A549 (cell line): ENCODE measurements at places on chromosomes 7 and 10.

DNA sequence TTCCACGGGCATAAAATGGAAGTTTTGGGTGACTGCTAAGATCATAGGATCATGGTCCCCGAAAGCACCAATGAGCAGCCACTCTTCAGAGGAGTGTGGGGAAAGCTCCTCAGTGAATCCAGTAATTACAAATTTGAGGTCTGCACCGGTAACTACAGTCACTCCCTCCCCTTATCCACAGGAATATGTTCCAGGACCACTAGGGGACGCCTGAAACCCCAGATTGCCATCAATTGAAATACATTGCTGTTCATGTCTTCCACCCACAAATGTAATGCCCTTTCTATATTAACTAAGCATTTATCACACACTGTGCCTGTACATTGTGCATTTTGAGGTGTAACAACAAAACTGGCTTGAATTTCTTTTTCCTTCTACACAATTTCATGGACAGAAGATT, 447.9 kb upstream of the PFKP start:
- peak; percentile 41 for DNase-seq

- no peak for DNase-seq
These were observed 9.3 kb downstream of the PLAC9 start for GRCh38 chr10:80141696-80142460.

DNA sequence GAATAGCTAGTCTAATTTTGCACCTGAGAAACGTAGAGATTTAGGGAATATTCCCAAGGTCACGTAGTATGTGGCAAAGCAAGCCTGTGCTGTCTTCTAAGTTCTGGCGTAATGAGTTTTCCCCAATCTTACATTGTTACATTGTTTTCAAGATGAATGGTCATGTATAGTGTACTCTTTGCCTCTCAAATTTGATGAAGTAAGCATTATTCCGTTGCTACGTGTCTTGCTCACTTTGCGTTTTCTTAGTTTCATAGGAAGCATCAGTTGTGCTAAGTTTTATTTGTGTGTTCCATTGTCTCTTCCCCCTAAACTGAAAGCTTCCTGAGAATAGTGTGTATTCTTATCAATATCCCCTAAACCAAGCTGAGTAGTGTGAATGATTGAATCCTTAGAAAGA, 637.6 kb upstream of the C7orf33 start:
- no peak for DNase-seq

DNA sequence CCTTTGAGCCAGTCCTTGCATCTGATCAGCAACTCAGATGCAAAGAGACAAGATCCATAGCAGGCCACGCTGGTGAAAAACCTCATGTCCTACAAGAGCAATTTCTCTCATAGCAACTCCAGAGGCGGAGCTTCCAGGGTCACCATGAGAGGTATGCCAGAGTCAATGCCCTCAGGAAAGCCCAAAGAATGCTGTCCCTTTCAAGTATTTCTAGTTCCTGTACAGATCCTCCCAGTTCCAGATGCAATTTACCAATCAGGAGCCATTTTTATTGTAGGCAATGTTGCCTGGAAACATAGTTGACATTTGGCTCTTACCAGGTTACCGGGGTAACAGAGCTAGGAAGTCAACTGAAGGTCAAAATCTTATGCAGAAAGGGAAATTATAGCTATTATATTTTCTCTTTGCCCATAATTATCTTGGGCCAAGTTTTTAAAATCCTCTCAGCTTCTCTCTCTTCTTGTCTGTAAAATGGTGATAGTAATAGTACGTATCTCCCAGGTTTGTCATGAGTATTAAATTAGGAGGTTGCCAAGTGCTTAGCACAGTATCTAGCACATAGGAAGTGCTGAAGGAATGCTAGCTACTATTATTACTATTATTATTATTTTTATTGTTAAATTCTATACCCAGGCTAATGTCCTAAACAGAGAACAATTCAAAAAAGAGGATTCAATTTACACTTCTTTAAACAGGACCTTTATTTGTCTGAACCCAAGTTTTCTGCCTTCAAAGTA, 46.3 kb upstream of the TM9SF3 start:
- DNase-seq: no peak

DNA sequence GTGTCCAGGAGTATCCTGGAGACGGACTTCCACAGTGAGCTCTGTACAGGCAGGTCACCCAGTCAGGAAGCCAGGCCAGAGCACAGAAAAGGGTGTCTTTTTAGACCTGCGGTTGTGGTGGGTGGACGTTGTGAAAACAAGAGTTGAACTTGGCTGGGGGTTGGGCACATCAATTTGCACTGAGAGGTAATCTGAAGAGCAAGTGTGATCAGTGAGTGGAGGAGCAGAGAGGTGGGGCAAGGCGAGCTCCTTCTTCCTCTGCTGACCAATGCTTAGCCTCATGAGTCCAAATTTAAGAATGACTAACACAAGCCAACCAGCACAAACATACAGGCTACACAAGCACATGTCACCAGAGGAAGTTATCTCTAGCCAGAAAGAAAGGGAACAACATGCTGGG, 310.8 kb downstream of the TCERG1L start:
- no peak for DNase-seq

DNA sequence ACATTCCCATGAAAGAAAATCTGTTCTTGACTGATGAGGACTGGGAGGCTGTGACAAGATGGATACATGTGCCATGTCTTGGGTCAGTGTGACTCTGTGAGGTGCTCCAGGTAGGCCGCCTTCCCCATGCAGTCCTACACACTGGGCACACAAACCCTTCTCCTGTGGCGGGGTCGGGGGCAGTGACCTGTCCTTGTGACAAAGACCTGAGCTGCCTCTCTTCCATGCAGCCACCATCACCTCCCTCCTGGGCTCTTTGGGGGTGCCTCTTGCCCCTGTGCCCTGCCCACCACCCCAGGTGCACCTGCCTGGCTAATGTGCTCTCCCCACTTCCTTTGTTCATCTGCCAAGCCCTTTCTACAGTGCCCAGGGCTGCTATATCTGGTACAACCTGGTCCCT, 35.7 kb upstream of the DMBT1 start:
- no peak for DNase-seq

GRCh38 chr7:122383934-122384333, 79.4 kb upstream of the FEZF1 start:
- DNase-seq: no peak

DNA sequence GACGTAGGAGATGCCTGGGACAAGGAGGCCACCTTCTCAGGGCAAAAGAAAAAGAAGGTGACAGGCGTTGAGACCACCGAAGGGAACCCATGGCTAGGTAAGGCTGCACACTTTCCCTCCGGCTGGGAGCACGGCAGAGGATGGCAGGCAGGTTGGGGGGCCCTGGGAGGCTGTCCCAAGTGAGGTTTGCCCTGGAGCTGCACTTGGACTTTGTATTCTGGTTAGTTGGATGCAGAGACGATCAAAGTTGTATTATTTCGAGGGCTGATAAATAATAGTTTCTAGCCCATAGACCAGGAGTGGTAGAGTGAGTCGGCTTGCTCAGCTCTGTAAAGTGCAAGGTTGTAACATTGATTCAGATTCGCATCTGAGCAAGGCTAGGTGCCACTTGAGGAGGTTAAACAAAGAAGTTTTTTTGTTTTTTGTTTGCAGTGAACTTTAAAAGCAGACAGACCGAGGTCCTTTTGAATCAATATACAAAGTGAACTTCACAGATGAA, 608 bp downstream of the ENTPD7 start:
- no peak for DNase-seq

DNA sequence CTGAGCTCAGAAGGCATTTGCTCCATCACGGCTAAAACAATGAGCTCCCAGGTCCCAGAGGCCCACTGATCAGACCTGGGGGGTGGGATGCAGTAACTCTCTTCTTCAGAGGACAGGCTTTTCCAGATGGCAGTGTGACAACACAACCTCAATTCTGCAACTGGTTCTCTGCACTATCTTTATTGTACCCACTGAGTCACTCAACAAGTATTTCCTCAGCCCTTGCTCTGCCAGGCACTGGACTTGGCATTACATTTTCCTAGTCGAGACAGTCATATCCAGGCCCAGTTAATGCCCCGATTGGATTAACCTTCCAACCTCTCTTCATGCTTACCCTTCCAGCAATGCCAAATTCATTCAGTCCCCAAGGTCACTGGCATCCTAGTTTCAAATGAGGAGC, 72.6 kb downstream of the JAZF1 start:
- DNase-seq: no peak

- DNase-seq: no peak
These were observed 21.2 kb downstream of the CAMK2G start for GRCh38 chr10:73853196-73853595.

GRCh38 chr7:157925383-157925875, 588.6 kb downstream of the DNAJB6 start:
- no peak for DNase-seq

GRCh38 chr7:90594751-90595317, 1.3 kb upstream of the CDK14 start:
- no peak for DNase-seq

GRCh38 chr10:4080225-4080805, 295.3 kb upstream of the KLF6 start:
- no peak for DNase-seq

- no peak for DNase-seq
These were observed 134.7 kb downstream of the DGKB start for GRCh38 chr7:14767716-14768425.

DNA sequence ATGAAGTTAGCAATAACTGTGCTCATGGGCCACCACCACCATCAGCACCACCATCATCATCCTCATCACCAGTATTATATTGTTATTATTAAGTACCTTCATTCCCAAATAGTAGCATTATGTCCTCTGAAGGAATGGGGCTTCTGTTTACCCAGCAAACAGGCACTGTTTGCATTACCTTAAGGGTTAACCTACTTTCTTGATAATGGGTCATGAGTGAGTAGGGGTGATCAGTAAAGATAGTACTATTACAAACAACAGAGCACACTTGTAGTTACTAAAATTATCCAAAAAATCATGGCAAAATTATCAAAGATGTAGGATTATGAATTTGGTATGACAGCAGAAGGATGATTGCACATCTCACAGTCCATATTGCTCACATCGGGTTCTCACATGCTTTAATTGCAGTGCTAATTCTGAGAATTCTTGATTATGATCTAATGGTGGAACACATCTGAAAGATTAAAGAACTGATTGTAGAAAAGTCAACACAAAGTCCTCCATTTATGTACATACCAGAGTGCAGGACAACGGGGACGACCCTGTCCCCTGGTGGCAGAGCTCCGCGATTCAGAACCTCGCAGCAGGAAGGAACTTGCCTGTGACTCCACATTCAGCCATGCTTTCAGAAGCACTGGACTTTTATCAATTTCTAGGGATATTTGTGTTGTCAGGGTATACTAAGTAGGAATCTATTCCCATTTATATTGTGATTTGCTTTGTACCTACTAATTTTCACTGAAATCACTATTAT, 31.0 kb downstream of the PDE1C start:
- DNase-seq: no peak

GRCh38 chr7:95980167-95980566, 207.8 kb downstream of the DYNC1I1 start:
- DNase-seq: no peak

DNA sequence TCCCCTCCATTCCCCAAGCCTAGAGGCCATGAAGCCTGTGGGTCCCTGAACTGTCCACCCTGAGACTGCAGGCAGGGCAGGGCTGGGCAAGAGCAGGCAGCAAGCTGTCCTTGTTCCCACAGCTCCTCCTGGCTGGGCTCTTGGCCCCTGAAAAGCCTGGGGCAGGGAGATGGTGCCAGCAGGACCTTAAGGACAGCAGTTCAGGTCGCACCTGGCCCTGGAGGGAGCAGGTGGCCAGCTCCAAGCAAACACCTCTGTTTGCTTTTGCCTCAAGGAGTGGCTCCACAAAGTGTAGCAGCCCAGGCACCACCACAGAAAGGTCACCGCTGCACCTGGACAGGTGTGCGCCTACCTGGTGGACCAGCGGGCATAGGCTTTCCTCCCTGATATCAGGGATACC, 5.2 kb downstream of the RET start:
- DNase-seq: no peak

GRCh38 chr7:131072505-131073091, 255.1 kb upstream of the MKLN1 start:
- peak; percentile 43 for DNase-seq

GRCh38 chr7:143992670-143993069, 7.5 kb upstream of the OR6B1 start:
- DNase-seq: no peak

DNA sequence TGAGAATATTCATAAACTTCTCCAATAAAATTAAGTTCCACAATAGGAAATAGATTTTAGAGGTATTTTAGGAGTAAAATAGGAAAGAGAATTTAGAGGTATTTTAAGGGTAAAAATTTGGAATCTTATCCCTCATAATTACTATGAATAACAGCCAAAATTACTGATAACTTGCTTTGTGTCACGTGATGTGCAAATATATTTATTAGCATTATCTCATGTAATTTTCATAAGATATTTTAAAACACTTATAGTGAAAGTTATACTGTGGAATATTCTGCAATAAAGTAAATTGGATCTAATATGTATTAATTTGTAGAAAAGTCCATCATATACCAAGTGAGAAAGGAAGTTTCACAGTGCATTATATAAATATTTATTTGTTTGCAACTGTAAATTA, 64.2 kb upstream of the VWDE start:
- DNase-seq: no peak

- DNase-seq: no peak
These were observed 55.1 kb upstream of the SEMA3A start for GRCh38 chr7:84249656-84250055.

DNA sequence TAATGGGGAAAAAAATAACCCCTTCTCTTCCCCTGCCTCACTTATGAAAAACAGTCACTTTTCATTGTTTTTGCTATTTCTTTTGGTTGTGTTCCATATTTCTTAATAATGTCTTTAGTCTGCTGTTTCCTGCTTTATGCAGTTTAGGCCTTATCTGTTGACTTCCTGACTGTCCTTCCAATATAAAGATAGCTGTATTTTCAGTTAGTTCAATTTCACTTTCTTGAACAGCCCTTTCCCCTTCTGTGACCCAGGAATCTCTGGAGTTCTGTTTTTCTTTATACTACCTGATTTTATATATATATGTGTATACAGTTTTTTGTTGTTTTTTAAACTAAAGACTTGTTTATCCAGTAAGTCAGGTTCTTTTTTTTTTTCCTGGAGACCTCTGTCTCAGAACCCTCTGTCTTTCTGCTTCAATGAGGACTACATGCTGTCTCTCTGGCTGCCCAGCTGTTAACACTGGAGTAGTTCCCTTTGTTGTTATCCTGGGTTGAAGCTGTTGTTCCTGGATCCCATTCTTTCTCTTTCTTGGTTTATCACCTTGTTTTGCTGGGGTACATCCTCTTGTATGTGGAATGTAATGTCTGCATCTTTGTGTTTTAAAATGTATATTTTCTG, 87.2 kb downstream of the GSDME start:
- no peak for DNase-seq

DNA sequence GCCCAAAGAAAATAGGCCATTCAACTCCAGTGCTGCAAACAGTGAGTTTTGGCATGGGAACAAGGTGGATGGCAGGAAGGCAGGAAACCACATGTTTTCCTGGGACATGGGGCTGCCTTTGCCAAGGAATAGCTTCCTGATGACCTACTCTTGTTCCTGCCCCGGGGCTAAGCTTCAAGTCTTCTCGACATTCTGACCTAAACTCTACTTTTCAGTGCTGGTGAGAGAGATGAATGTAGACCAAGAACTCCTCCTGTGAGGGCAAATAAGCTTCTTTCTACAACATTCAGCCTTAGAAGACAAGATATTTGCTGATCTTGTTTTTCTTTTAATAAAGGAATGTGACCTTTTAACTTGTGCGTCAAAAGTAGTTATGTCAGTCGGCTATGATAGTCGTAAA, 199.0 kb downstream of the GPR37 start:
- DNase-seq: peak; percentile 88
